ENCODE measurements at places on chromosomes 5 and 9.

- no peak for DNase-seq
Observed at GRCh38 chr5:131563434-131564228, 71.4 kb downstream of the RAPGEF6 start.

DNA sequence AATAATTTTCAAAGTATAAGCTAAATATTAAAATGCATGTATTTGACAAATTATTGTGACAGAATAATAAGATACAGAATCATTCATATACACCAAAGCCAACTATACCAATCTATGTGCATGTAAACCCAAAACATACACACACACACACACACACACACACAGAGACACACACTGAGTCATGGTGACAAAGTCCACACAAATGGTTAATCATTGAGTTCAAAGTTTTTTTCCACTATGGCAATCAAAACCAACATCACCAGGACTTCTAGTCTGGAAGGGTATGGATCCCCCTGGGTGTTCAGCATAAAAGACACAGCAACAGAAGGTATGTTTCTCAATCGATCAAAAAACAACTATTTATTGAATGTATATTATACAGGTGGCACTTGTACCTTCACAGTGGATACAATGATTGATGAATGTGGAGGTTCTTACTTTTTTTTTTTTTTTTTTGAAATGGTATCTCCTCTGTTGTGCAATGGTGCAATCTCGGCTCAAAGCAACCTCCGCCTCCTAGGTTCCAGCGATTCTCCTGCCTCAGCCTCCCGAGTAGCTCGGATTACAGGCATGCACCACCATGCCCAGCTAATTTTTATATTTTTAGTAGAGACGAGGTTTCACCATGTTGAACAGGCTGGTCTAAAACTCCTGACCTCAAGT is 137.0 kb downstream of the PDE4D start:
- no peak for DNase-seq

DNA sequence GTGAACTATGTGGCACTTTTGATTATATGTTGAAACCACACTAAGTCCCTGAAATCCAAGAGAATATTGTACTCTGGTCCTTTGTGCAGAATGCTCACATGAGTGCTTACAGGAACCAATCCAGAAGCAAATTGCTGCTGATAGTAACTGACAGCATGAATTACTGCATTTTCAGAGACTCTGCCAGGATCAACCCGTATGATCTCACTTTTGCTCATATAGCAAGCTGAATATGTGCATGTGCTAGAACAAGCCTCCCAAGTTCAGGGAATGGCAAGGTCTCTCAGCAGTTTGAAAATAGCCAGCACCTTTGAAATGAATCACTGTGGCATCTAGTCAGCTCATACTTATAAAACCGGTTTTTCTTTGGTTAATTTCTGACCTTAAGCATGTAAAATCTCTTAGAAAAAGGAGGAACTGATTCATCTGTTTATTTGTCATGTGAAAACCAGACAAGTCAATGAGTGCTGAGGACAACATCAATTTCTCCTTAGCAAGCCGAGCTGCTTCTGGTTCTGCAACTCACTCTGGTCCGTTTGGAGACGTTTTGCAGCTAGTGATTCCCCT is 215.7 kb upstream of the ELL2 start:
- DNase-seq: no peak

DNA sequence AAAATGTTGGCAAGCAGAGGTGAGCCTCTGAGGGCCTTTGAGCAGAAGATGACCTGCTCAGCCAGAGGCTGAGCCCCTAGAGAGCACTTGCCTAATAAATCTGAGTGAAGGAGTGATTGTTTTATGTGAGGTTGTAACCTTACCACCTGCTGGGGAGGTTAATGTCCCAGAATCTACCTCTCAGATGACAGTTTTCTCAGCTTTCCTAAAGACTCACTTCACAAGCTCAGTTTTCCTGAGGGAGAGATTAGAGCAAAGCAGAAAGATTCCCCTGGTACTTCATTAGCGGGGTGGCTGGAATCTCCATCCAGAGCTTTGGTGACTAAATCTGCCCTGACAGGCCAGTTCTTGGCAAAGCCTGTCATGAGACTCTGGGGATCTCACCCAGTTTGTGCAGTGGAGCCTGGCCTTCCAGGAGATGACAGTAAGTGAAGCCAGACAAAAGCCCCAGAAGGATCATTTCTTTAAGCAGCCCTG is 48.8 kb upstream of the GALNT10 start:
- DNase-seq: no peak
